ENCODE measurements at places on chromosomes 1 and 21. TPM values are rescaled to one million over a fixed set of nuclear protein-coding genes. Genes with fewer than 3 reads are reported as not detected.

GRCh38 chr1:53049574-53049967, 12.4 kb upstream of the PODN start:
- no peak for DNase-seq

REN gene
- total RNA-seq: 8.3 TPM

S100A9 gene
- 88.9 TPM for total RNA-seq

CD53 gene
- 313 TPM for total RNA-seq

GRCh38 chr1:242184955-242185354, 186.1 kb upstream of the MAP1LC3C start:
- DNase-seq: no peak

GRCh38 chr1:9537863-9538668, 1.2 kb upstream of the SLC25A33 start:
- no peak for DNase-seq

DNA sequence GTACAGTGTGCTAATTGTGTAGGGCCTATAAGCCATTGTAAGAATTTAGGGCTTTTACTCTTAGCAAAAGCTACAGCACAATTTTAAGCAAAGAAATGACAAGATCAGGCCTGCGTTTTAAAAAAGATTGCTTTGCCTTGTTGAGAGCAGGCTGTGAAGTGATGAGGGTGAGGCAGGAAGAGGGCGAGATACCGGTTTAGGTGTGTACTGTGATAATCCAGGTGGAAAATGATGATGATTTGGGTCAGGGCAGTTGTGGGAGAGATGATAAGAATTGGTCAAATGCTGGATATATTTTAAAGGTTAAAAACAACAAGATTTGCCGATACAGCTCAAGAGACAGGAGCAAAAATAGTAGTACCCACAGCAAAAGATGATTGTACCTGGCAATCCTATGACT, 72.0 kb downstream of the SWT1 start:
- DNase-seq: no peak

DNA sequence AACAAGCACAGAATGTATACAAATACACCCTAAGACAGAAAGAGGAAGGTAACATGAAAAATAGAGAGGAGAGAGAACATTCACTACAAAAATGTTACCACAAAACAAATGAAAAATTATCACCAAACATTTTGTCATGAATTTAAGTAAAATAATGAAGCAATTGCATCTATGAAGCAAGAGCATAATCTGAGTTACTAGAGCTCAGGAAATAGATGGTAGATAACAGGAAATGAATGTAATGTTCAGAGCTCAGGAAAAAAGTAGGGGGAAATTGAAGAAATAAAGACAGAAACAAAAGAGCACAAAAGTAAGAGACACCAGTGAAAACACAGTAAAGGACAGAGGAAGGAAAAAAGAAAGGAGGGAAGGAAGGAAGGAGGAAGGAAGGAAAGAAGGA, 19.4 kb downstream of the SEC16B start:
- no peak for DNase-seq

FYB2 gene
- not detected for total RNA-seq

NUP210L gene
- under 0.01 TPM for total RNA-seq

DNA sequence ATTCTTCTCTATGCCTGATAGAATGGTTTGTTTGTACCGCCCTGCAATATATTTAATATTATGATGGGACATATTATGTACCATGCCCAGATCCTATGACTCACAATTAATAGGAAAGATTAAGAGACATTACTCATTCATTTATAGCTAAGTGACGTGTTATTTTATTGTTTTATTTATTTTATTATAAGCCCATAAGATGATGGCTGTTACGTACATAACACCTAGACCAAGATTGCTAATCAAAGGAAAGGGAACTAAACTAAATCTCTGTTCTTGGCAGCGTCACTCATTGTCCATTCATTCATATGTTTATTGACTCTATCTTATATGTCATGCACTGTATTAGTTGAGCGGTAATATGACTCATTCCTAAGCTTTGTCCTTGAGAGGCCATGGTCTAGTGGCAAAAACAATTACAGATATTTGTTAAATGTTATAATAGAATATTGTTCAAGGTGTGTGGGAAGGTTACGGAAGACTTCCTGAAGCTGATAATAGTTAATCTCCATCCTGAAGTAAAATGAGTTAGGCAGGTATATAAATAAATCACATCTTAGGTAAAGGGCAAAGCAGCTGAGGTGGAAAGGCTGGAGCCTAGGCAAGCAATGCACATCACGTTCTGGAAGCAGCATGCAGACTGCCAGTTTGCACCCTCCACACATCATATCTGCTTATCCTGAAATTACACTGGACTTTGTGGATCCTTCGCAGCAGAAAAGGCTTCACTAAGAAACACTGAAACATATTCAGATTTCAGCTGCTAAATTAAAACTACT, 16.6 kb upstream of the CD55 start:
- no peak for DNase-seq

VCAM1 gene
- total RNA-seq: under 0.01 TPM

DNA sequence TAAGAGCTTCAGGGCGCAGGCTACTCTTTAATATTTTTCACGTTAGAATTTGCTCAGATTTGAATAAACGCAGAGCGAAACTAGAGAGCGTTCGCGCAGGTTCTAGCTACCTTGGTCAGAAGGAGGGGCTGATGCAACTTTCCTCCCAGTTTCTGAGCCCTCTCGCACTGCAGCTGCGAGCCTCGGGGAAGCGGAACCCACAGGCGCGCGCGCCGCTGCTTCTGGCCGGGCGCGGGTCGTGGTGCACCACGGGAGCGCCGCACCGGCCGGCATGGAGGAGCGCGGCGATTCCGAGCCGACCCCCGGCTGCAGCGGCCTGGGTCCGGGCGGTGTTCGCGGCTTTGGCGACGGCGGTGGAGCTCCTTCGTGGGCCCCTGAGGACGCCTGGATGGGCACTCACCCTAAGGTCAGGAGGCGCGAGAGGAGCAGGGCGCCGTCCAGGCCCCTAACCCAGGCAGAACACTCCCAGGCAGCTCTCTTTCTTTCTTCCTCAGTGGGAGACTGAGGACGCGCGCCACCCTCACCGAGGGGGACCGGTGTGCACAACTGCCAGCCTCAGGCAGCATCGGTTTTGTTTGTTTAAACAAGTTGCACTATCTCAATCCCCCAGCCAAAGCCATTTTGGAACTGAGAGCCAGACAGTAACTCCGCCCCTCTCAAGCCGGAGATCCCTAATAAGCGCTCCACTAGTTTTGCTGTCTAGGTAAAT, at the start of gene TSEN15:
TSEN15 (plus strand) TSS at position 246 of the 709 bp plus-strand sequence; CDS start at position 272, 26 bp downstream.
- DNase-seq: peak; percentile 50

SLC1A7 gene
- not detected for total RNA-seq

GCSAML gene
- 16.4 TPM for total RNA-seq

CTSS gene
- total RNA-seq: 66.5 TPM

- DNase-seq: no peak
Measured at GRCh38 chr1:8217011-8217711, 100.8 kb upstream of the SLC45A1 start.

PLA2G2D gene
- total RNA-seq: under 0.01 TPM

RHBDL2 gene
- under 0.01 TPM for total RNA-seq

DNA sequence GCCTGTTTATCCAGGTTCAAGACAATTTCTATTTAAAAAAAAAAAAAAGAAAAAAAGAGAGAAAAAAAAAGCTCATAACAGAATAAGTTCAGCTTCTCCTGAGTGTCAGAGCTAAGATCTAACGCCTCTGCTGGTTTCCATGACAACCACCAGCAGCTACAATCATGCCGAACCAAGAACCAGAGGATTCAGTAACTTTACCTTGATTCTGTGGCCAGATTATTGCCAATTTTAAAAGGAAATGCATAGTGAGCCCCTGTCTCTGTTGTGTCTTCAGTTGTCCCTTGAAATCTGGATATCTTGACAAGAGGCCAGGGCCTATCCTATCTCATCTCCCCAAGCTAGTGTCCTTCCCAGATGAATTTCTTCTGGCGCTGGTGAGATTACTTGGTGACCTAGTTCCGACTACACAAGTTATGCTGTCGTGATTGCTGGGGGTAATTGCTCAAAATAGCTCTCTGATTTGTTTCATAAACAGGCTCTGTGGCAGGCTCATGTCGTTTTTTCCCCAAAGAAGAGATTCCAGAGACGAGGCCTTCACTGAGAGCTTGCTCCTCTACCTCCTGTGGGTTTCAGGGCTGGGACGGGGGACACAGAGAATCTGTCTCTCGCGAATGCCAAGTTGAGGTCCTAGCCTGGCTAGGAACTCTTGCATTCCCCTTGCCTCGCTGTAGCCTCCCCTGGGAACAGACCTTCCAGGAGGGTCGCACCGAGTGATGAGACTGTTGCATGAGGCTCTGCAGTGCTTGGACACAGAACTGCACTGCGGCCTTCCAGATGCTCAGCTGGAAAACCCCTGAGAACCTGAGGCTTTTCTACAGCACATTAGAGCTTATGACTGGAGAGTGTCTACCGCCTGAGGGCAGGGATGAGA, 32.4 kb upstream of the SCCPDH start:
- no peak for DNase-seq

GRCh38 chr1:61269602-61270001, 187.2 kb downstream of the NFIA start:
- no peak for DNase-seq

- DNase-seq: no peak
Measured at GRCh38 chr21:13937236-13937635, 273.5 kb downstream of the LIPI start.

DNA sequence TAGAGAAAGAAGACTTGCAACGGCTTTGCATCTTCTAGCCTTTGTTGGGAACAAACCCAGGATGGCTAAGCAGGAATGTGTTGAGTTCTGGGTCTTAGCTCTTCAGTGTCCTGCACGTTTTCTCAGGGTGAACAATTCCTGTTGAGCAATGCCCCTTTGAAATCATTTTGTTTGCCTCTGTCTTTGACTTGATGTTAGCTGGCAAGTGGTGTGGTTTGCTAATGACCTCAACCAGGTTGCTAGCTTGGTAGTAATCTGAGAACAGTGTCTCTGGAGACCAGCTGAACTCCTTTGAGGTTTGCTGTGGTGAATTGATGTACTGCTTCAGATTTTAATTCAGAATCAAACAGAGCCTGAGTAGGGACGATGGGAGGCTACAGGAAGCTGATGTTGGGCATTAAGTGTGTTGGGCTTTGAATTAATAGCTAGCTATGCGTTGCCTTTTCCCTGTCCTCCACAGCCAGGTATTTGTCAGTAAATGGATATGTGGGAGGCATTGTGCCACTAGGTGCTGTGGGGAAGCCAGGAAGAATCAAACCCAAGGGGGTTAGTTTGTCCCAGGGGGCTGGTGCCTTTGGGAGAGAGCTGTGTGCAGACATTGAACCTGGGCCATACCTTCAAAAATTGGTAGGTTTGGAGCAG, 23.3 kb upstream of the SRSF10 start:
- DNase-seq: no peak

RIMKLA gene
- total RNA-seq: 0.27 TPM

GRCh38 chr21:45880097-45881068, 101.2 kb upstream of the COL6A1 start:
- peak; percentile 89 for DNase-seq

DNA sequence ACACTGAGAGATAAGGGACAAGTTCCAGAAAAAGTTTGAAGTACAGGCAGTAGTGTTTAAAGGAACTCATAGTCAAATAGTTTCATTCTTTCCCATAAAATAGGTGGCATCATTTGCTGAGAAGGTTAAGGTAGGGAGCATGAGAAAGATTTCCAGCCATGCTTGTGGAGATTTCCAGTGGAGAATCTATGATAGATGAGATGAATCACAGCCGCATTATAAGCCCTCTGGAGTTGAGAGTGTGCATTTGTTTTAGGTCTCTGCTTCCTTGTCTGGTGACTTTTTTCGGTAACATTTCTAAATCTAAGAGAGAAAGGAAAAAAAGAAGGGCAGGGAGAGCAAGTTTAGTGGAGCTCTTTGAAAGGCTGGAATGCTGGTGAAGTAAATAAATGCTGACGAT, 108.7 kb downstream of the DISP1 start:
- no peak for DNase-seq

DNA sequence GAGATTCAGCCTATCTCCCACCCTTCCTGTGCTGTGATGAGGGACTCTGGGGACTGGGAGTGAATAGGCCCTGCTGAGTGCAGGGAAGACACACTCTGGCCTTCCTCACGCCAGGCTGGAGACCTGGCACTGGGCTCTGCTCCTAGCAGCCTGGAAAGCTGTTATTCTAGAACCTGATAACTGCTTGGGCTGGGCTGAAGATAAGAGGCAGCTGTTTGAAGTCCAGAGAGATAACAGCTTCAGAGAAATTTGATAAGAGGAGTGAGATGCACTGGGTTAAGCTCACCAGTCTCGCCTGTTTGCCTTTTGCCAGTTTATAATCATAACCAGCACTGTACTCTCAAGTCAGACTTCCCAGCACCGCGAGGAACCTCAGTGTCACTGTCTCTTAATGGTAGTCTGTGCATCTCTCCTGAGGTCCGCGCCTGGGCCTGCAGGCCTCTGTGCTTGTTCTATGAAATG, 46.6 kb upstream of the GPR37L1 start:
- DNase-seq: no peak

- no peak for DNase-seq
Measured at GRCh38 chr1:67897270-67897949, 64.1 kb upstream of the GNG12 start.

DNA sequence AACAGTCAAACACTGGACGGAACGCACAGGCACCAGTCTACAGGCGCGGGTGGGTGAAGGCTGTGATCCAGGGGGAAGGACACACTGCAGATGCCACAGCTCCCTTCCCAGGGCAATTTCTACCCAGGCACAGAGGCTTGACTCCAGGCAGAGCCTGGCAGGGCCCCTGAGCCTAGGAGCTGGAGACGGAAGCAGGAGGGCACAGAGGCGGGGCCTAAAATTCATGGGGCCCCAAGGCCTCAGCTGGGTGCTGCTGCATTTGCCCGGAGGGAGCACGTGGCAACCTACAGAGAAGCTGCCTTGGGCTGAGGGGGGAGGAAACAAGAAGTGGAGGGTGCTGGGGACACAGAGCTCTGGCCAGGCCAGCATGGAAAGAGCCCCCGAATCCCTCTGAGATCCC, 41.2 kb downstream of the UBE2G2 start:
- no peak for DNase-seq

MAP3K6 gene
- total RNA-seq: 8.3 TPM

GRCh38 chr1:101567582-101568189, 330.9 kb downstream of the S1PR1 start:
- peak; percentile 32 for DNase-seq

- no peak for DNase-seq
Measured at GRCh38 chr1:214990619-214991018, 91.9 kb upstream of the KCNK2 start.

GRCh38 chr1:33050221-33051076, 13.8 kb upstream of the AK2 start:
- no peak for DNase-seq

- peak; percentile 43 for DNase-seq
Measured at GRCh38 chr21:42388740-42389448, 7.0 kb downstream of the TMPRSS3 start.

- no peak for DNase-seq
Measured at GRCh38 chr1:67323087-67323486, 15.4 kb downstream of the IL12RB2 start.

SIPA1L2 gene
- total RNA-seq: 0.81 TPM

- no peak for DNase-seq
Measured at GRCh38 chr1:179973198-179974110, 18.8 kb downstream of the CEP350 start.

GRCh38 chr1:224054611-224055010, 59.3 kb upstream of the FBXO28 start:
- no peak for DNase-seq

KCNJ15 gene
- total RNA-seq: under 0.01 TPM

- no peak for DNase-seq
Measured at GRCh38 chr1:245860657-245861544, 646.2 kb downstream of the SMYD3 start.

AMY2A gene
- not detected for total RNA-seq

Measured in hematopoietic multipotent progenitor cell (in vitro differentiated cells).